B cell (primary cell): ENCODE measurements at places on chromosomes 4 and X. TPM values are rescaled to one million over a fixed set of nuclear protein-coding genes. Genes with fewer than 3 reads are reported as not detected.

Gene AWAT2
- total RNA-seq = not detected in 2 replicates

Gene YIPF7
- total RNA-seq = 0.53 TPM in 1 of 2 replicates, not detected in the other

Gene WDFY3
- total RNA-seq = 0.05 and 0.10 TPM in 2 replicates

Gene SPIN4
- total RNA-seq = 5.4 and 5.8 TPM in 2 replicates

Gene PLCXD1
- total RNA-seq = 35.0 and 38.5 TPM in 2 replicates

Gene TRAM1L1
- total RNA-seq = not detected in 2 replicates

Gene PPP4R3C
- not detected in 2 replicates for total RNA-seq

Gene CXXC4
- total RNA-seq = not detected in 2 replicates

- DNase-seq = no peak
Measured at GRCh38 chrX:28988246-28988645, 401.0 kb downstream of the IL1RAPL1 start.

- DNase-seq = no peak
Measured at GRCh38 chrX:56789518-56790070, 60.6 kb downstream of the NBDY start.

DNA sequence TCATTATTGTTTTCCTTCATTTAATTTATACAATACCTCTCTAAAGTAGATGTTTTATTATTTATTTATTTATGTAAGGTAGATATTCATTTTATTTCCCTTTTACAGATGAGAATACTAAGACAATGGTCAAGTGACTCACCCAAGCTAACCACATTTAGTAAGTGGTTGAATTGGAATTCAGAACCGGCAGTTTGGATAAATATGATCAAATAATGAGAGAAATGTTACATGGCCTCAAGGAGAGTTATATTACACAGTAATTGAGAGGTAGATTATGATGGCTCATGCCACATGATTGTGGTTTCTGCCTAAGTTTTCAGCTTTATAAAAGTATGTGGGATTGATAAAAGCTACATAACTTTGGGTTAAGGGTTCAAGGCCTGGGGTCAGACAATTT, 239.4 kb upstream of the BOD1L1 start:
- DNase-seq = no peak

- DNase-seq = no peak
Measured at GRCh38 chrX:136183172-136183571, 35.8 kb downstream of the FHL1 start.

GRCh38 chr4:5635826-5636195, 72.5 kb downstream of the EVC2 start:
- no peak for DNase-seq

- DNase-seq = no peak
Measured at GRCh38 chrX:118356154-118356701, 10.3 kb downstream of the WDR44 start.

- DNase-seq = no peak
Measured at GRCh38 chr4:58074382-58074781, 964.2 kb upstream of the IGFBP7 start.

DNA sequence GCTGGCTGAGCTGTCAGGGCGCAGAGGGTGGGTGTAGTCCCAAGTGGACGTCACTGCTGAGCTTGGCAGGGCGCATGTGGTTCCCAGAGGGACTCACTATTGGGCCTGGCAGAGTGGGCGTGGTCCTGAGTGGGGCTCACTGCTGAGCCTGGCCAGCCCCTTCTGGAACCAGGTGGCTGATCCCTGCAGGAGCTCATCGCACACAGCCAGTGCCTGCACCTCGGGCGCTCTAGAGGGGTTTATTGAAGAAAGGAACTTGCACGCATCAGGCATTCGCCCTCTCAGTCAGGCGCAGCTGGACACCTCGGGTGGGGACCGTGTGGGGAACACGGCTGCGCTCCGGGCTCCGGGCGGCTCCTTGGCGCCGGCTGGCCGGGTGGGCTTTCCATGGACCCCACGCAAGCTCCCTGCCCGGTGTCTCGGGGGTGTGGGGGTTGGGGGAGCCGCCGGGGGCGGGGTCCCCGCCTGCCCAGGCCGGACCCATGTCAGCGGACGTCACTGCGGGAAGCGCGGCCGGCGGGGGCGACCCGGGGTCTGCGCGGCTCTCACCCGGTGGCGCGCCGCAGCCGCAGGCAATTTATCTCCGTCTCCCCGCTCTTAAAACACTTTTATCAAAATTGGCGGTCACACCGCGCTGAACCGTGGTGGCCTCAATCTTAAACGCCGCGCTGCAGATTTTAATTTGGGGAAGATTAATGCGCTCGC, 65.4 kb upstream of the NKX1-1 start:
- no peak for DNase-seq

DNA sequence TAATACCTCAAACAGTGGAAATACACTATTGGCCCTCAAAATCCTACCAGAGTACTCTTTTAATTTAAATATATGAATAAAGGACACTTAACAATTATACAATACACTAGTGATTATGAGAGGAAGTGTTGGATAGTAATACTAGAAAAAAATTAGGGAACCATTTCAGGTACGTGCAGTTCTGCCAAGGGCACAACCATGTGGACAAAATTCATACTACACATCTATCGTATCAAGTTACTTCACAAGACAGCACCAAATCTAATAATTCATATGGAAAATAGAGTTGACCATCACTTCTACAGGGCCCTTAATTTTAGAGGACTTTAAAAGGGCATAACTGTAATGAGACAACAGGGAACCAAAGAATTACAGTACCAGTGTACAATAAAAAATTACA, 69.2 kb upstream of the ZCCHC13 start:
- no peak for DNase-seq
